Activated CD4-positive, alpha-beta T cell treated with anti-CD3 and anti-CD28 coated beads for 1 hour (primary cell): ENCODE measurements at places on chromosomes 16 and 17.
A peak's percentile ranks its signal among the peaks of the same experiment; 100 is the strongest.

- DNase-seq = peak; percentile 23
Observed at GRCh38 chr17:44522883-44523671, 19.9 kb upstream of the GPATCH8 start.

DNA sequence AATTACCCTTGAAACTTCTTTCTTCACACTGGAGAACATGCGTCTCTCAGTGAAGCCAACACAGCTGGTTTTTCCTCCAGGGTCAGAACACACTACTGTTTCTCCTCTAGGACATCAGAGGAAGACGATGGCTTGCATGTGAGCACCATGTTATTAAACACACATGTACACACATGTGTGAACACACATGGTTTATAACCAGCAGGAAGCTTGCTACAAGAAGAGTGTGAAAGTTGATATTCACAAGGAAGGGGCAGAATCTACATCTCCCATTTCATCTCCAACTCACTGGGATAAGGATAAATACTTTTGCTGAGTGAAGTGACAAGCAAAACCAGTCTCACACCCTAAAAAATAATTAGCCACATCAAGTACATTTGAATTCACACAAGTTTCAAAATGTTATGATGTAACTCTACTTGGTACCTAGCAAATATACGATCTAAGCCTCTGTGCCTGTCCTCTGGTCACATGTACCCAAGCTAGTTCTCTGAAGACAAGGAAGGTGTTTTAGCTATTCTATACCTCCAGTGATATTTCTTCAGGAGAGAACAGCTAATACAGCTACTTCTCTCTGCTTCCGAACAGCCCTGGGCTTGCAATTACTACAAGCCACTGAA, 127.7 kb downstream of the PARN start:
- no peak for DNase-seq

GRCh38 chr16:1072526-1073261, at the start of gene SSTR5:
SSTR5 (plus strand) TSS chr16:1072747; CDS start chr16:1078869, 6,122 bp downstream.
- no peak for DNase-seq

- no peak for DNase-seq
Observed at GRCh38 chr16:51951668-51952298, 595.2 kb downstream of the TOX3 start.

GRCh38 chr16:18024611-18025010, 311.9 kb downstream of the NPIPA8 start:
- no peak for DNase-seq

DNA sequence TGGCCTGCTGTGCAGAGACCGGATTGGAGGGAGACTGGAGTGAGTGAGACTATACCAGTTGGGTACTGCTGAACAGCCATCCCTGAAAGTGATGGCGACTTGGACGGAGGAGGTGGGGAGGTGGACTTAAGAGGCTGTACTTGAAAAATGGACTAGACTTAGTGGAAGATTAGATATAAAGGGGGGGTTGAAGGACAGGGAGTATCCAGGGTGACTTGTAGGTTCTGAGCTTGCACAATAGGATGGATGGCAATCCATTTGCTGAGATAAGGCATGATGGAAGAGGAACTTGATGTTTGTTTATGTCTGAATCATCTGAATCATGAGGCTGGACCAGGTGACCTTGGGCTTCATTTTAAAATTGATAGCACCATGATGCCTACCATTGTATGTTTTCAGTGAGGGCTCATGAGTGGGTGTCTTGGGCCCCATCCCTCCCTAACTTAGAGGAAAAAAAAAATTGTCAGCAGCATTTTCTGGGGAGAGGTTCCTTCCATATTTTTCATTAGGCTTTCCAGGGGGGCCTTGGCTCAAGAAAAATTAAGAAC, 41.2 kb downstream of the PRKCA start:
- DNase-seq = no peak

GRCh38 chr16:4115209-4115948, 863 bp downstream of the ADCY9 start:
- peak; percentile 20 for DNase-seq

- no peak for DNase-seq
Observed at GRCh38 chr16:11498683-11499082, 88.0 kb downstream of the LITAF start.

DNA sequence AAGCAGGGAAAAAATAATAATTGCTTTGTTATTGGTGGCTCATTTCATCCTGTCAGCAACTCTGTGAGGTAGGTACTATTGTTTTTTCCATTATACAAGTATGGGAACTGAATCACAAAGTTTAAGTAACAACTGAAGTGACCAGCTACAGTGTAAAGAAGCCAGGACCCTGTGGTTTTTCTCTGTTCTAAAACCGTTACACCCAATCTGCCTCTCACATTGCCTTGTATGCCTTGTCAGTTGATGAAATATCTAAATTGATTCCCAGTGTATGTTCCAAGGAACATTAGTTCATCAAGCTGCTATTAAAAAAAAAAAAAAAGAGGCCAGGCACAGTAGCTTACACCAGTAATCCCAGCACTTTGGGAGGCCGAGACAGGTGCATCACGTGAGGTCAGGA, 5.4 kb downstream of the PIGL start:
- no peak for DNase-seq

- no peak for DNase-seq
Observed at GRCh38 chr17:13420418-13420826, 181.3 kb downstream of the HS3ST3A1 start.

GRCh38 chr16:59783191-59783590, 1049.1 kb upstream of the GOT2 start:
- no peak for DNase-seq

DNA sequence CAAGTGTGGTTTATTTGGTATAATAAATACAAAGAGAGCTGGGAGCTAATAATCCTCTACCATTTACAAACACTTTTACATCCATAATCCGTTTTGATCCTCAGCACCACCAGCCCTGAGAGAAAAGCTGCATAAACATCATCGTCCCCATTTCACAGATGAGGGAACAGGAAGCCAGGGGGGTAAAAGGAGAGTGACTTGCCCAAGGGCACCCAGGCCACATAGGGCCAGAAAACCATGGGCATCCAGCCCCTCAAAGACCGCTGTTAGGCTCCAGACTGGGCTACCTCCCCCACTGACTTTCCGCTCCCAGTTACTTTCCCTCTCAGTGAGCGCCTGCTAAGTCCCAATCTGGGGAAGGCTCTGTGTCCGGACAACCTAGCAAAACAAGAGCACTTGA, 6.7 kb downstream of the STX1B start:
- DNase-seq = no peak

DNA sequence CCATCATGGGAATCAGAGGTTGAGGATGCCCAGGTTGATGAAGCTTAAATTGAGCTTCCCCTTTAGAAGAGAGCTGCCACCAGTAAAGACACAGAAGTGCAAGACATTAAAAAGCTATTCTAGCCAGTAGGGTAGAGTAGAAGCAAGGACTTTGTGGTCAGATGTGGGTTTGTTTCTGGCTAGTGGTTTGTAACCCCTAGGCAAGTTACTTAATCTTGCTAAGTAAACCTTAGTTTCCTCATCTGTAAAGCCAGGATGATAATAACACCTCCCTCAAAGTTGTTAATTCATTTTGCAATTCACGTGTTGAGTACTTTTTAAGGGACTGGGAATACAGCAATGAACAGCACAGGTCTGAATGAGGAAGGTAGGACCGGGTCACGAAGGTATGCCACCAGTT, 3.6 kb downstream of the SNTB2 start:
- no peak for DNase-seq

DNA sequence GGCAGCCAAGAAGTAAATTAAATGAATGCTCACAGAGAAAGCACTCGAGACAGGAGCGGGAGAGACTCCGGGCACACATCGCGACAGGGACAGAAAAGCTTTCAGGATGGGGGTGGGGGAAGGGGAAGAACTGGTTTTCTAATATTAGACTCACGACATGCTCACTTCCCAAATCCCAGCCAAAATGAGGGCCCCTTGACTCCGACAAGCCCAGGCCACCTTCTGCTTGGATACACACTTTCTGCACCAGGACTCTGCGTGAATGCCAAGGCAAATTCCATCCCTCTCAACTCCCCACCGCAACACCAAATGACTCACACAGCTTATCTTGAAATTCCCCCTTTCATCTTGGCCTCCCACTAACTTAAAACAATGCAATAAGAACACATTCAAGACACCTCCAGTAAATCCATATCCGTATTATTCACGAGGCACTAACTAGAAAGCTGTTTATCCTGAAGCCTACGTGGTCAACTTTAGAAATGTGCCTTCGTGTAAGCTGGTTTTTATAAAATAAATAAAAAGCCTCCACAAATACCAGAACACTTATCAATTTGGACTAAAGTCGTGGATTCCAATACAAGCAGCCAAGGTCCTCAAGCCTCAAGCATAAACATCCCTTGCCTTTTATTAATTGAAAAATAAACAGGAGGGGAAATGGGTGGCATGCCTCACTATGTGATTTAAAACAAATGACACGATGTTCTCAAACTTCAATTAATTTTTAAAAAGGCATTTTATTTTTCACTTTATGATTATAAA, 46.1 kb downstream of the NXN start:
- DNase-seq = no peak

- DNase-seq = no peak
Observed at GRCh38 chr16:57167538-57167937, 18.3 kb downstream of the PSME3IP1 start.

GRCh38 chr17:74744714-74745547, 3.5 kb upstream of the NHERF1 start:
- peak; percentile 73 for DNase-seq

DNA sequence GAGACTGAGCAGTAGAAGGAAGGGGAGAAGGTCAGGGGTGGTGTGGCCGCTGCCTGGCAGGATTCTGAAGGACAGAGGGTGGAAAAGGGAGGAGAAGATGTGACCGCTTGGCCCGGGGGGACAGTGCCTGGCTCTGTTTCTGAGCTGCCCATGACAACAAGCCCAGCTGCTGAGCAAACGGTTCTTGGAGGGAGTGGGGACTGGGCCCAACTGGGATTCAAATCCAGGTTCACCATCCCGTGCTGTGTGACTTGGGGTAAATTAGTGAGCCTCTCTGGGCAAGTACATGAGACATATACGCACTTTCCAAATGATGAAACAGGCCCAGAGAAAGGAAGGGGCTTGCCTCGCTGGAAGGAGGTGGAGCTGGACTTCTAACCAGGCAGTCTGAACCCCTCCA, 23.3 kb downstream of the SEC14L5 start:
- DNase-seq = no peak

DNA sequence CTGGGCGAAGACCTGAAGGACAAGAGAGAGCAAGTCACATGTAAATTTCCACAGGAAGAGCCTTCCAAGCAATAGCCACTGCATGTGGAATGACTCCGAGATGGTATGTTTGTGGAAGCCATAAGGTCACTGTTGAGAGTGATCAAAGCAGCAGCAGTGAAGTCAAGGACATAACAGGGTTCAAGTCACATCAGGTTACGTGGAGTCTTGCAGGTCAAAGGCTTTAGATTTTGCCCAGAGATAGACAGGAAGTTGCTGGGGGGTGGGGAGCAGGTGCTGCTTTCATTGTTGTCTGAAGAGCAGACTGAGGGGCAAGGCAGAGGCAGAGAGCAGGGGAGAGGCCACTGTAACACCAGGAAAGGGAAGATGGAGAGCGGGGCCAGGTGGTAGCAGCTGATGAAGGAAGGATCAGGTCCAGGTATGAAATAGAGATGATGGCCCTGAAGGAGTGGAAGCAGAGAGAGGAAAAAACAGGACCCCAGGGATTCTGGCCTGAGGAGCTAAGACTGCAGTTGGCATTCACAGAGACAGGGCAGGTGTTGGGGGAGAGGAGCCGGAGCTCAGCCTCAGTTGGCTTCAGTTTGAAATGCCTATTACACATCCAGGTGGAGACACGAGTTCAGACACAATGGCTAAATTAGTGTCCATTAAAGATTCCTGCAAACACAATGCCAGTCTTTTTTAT, 129.3 kb upstream of the AXIN2 start:
- DNase-seq = no peak

DNA sequence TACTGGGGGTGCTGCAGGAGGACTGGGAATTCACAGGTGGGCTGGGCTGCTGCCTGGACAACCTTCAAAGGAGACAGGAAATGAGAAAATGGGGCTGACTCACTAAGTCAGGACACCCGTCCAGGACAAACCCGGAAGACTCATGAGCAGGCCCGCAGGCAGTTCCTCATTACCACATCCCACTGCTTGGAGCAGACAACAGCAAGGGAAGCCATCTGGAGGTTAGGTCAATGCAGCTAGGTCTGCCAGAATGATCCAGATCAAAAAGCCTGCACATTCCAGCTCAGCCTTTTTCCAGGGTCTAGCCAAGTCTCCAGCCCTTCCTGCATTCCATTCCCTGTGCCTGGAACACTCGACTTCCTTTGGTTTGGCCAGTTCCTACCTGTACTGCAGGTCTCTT, 536.5 kb upstream of the CDH11 start:
- no peak for DNase-seq

DNA sequence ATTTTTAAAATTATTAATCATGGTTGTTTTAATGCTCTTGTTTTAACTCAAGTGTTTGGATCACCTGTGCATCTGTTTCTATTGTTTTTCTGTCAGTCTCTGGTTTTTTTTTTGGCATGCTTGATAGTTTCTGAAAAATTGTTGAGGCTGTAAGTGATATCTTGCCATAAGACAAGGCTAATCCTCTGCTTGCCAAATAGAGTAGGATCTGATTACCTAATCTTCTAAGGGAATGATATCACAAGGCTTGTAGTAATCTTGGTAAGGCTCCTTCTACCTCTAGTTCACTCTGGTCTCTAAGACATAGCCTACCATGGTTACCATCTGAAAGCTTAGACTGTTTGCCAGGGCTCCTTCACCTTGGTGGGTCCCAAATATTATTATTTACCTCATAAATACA, 81.0 kb downstream of the ATF7IP2 start:
- no peak for DNase-seq

DNA sequence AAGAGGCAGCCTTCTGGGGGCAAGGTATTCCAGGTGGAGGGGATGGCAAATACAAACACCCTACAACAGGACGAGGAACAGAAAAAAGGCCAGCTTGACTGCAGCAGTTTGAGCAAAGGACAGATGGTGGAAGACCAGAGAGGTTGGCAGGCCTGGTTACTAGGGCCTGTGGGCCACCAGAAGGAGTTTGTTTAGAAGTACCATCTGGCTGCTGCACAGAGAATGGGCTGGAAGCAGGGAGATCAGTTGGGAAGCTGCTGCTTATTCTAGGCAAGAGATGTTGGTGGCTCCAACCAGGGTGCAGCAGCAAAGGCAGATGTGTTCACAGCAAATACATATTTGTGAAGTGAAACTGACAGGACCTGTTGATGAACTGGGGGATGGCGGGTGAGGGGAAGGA, 2.9 kb upstream of the YPEL2 start:
- DNase-seq = no peak
